Left hindlimb (tissue), 1 donor: ENCODE measurements at places on chromosomes 7 and 10.

- no peak for DNase-seq
These were observed 41.5 kb upstream of the ANAPC16 start for GRCh38 chr10:72174297-72174662.

DNA sequence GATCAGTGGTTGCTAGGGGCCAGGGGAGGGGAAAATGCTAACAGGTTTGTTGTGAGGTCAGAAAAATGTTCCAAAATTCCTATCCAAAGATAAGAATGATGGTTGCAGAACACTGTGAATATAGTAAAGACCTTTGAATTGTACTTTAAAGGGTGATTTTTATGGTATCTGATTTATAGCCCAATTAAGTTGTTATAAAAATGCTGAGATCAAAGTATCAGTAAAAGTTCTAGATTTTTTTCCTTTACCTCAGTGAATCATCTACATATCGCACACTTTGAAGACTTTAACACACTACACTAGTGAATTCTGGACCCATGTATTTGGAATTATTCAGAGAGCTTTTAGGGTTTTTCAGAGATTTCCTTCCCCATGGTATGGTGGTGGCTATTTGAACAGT, 275.4 kb downstream of the WDR37 start:
- DNase-seq: no peak

DNA sequence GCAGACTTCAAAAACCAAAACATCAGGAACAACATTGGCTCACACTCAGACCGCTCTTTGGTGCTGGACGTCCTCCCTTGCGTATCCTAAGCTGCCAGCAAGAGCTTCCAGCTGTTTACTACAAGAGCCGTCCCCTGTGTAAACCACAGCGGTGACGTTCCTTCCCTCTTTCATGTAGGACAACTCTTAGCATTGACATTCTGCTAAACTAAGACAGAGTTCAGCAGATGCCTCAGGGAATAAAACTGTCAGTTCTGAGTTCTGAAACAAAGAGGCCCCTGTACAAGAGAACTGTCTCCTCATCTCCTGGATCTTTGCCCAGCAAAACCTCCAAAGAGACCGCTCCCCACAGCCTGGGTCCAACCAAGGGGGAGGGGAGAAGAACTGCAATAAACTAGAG, 57.8 kb upstream of the OPALIN start:
- DNase-seq: peak; percentile 51

DNA sequence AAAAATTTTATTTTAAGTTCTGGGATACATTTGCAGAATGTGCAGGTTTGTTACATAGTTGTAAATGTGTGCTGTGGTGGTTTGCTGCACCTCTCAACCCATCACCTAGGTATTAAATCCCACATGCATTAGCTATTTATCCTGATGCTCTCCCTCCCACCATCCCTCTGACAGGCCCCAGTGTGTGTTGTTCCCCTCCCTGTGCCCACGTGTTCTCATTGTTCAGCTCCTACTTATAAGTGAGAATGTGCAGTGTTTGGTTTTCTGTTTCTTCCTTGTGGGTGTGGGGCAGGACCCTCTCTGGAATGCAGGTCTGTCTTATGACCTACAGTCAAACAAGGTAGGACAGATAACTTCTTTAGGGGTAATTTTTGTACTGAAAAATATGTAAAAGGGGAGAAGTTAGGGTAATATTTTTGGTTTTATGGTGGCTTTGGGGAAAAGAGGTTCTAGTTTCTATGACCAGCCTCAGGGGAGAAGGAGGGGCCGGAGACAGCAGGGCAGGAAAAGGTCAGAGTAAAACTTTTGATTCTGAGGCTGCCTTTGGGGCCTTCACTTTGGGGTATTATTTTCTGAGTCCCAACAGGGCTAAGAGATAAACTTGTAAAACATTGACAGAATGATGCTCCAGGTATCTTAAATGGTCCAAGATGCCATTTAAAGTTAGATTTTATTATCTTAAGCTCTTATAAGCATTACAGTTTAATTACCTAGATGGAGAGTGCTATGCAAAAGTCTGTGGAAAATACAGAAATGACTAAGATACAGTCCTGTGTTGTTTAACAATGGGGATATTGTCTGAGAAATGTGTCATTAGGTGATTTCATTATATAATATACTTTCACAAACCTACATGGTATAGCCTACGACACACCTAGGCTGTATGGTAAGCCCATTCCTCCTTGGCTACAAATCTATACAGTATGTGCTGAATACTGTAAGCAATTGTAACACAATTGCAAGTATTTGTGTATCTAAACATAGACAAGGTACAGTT, 354.8 kb downstream of the ABCA13 start:
- DNase-seq: no peak

DNA sequence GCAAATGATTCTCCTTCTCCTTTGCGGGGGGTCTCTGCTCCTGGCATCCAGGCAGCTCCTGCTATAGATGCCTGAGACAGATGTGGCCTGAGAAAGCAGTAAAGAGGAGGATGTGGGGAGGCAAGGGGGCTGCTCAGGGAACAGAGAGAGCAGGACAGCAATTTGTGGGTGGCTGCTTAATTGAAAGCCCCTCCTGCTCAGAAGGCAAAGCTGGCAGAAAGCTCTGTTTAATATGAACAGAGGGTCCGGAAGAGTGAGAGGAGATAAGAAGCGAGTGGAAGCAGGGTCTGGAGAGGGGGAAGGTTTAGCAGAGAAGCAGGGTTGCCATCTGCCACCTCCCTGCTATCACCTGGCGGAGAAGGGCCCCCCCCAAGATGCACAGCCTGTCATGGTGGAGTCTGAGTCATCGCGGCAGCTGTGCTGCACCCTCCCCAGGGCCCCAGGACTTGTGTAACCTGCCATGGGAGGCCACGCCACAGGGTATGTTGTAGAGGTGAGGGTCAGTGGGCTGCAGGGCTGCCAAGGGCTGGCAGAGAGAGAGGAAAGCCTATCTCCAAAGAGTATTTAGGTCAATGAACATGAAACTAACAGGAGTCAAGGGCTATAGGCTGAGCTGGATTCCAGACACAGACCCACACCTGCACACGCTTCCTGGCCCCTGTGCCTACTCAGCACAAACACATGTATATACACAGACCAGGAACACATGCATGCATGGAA, 1109.8 kb upstream of the AUTS2 start:
- DNase-seq: no peak

- no peak for DNase-seq
These were observed 53.2 kb downstream of the ADRB1 start for GRCh38 chr10:114096864-114097263.

DNA sequence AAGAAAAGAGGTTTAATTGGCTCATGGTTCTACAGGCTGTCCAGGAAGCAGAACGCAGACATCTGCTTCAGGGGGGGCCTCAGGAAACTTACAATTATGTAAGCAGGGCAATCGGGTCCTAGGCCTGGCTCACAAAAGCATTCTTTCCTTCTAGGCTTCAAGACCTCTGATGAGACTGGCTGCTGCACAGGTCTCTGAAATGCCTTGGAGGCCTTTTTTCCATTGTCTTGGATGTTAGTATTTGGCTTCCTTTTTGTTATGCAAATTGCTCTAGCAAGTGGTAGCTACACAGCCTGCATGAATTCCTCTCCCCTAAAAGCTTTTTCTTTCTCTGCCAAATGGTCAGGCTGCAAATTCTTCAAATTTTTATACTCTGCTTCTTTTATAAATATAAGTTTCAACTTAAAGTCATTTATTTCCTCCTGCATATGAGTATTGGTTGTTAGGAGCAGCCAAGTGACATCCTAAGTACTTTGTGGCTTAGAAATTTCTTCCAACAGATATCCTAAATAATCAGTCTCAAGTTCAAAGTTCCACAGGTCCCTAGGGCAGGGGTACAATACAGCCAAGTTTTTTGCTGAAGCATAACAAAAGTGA, 83.1 kb upstream of the SEMA3A start:
- no peak for DNase-seq

DNA sequence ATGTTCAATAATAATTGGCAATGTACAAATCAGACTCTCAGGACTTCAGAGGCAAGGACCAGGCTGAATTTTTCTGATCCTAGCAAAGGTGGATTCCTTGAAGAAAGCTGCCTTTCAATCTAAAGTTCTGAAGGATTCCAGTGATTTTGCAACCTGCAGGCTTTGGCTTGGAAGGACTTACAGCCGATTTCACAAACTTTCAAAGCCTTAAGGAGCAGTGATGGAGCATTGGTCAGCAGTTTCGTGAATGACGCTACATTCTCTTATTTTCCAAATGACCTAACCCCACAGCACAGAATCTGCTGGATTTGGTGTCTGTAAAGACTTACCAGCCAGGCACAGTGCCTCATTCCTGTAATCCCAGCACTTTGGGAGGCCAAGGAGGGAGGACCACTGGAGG, 167.5 kb downstream of the ARHGAP12 start:
- DNase-seq: no peak

GRCh38 chr7:107147464-107148393, 21.1 kb upstream of the HBP1 start:
- DNase-seq: no peak

DNA sequence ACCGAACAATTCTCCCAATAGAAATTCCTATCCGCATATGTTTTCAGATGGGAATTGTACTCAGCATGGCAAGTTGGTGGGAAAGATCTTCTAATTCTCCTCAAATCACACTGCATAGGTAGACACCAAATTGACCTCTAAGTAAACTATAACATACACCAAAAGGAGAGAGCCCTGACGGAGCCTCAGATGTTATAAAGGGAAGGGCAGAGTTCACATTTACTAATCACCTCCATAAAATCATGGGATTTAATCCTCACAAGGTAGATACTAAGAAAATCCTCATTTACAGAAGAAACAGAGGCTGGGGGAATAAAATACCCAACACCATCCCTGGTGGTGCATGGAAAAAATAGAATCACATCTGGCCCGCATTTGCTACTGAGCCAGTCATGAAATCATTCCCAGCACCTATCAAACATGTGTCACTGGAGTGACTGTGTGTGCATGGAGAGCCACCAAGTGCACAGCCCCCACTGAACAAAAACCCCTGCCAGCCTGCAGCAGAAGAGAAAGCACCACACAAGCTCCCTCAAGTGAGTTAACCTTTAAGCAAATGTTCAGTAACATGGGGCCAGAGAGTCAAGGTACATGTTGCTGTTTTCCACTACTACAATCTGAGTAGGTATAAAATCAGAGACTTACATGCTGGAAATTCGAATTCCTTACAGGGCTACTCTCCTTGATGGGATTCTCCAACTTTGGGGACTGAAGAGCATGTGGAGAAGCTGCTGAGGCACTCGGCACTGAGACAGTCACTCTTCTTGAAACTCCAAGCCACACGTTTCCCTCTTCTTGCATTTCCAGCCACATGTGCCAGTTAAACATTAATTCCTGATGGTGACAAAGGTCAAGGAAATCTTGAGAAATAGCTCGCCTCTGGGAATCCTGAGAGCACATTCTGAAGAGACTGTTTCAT, at the start of gene DDC:
TSS of gene DDC (minus strand) at position 766 of the 919 bp plus-strand sequence. CDS start 21,320 bp downstream, outside the sequence.
- no peak for DNase-seq

DNA sequence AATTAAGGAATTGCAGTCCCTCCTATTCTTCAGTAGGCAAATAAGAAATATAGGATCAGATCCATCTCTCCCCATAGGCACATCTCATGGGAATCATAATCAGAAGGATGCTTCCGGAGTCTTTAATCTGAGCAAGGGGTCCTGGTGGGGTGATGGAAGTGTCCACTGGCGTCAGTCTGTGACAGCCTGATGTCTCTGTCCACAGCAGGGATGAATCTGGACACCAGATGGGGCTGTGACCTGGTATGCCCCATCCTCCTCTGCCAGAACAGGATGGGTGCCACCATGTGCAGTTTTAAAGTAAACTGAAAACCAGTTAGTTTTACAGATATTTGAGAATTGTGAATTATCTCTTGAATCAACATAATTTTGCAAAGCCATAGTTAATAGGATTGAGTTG, 148.7 kb downstream of the C1GALT1 start:
- DNase-seq: no peak

- no peak for DNase-seq
These were observed 96.9 kb upstream of the CCDC71L start for GRCh38 chr7:106757846-106758245.

DNA sequence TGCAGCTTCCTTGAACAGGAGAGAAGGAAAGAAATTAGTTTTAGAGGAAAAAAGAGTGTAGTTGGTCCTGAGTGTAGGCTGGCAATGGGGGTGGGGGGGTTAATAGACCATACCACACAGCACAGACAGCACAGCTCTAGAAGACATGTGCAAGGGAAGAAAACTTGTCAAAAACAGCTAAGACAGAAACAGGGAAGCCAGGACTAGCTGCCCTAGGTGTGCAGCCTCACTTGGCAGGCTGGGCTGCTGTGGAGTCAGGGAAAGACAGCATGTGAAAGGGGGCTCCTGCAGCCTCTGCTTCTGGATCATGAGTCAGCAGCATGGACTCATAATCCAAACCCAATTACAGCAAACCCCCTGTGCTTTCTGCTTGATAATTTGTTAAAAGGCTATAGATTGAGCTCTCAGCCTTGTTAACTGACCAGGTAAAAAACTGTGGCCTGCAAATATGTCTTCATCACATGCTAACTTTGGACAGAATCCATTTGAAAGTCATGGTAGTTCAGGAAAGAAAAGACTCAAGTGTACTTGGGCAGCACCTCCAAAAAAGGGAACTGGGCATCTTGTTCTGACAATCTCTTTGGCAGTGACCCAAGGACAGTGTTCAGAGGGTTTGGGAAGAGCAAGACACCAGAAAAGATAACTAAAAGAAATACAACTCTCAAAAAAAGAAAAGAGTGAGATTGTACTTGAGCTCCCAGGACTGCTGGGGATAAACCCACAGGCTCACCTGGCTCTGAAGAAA, 142.2 kb upstream of the VWC2 start:
- no peak for DNase-seq

GRCh38 chr10:131113709-131114291, 197.7 kb downstream of the TCERG1L start:
- no peak for DNase-seq

- no peak for DNase-seq
These were observed 166.4 kb downstream of the SLIT1 start for GRCh38 chr10:97019213-97019844.

GRCh38 chr7:139821349-139822105, 7.5 kb upstream of the TBXAS1 start:
- DNase-seq: no peak

DNA sequence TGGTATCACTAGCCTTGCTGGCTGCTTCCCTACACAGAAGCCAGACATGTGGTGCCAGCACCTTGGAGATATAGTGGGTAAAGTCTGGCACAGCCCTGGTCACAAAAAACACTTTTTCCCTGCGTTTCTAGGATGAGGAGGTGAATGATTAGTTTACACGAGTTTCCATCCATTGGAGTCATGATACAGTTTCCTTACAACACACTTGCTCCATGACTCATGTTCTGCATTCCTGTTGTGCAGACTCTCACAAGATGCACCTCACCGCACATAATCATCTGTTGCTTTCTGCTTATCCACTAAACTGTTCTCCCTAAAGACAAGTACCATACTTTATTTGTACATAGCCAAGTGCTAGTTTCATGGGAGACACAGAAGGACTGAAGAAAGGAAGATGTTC, 747.1 kb upstream of the GALNT17 start:
- DNase-seq: no peak

GRCh38 chr7:94414481-94414880, 19.8 kb downstream of the COL1A2 start:
- no peak for DNase-seq

GRCh38 chr10:100908378-100908777, 4.4 kb upstream of the SLF2 start:
- DNase-seq: no peak

- no peak for DNase-seq
These were observed 613.9 kb downstream of the TNS3 start for GRCh38 chr7:46968003-46968402.

GRCh38 chr7:39565538-39565937, 666 bp upstream of the YAE1 start:
- DNase-seq: no peak

GRCh38 chr7:121273467-121274167, 55.2 kb upstream of the WNT16 start:
- no peak for DNase-seq

GRCh38 chr7:139647085-139647484, 123.6 kb downstream of the CLEC2L start:
- DNase-seq: no peak

GRCh38 chr7:73423519-73424488, 9.8 kb upstream of the FZD9 start:
- peak; percentile 78 for DNase-seq
